ENCODE measurements at places on chromosomes 12 and 14. TPM values are rescaled to one million over a fixed set of nuclear protein-coding genes. Genes with fewer than 3 reads are reported as not detected.

Gene FGFR1OP2
- 38.7 TPM for total RNA-seq

Gene FAM161B
- total RNA-seq: 5.5 TPM

Gene GPR162
- total RNA-seq: 0.21 TPM

Gene NID2
- 8.1 TPM for total RNA-seq

Gene AMIGO2
- total RNA-seq: 271 TPM

Gene BAG5
- 37.9 TPM for total RNA-seq

Gene PAH
- total RNA-seq: 1.1 TPM

Gene PABPN1
- total RNA-seq: 70.7 TPM

Gene SSPN
- 1.7 TPM for total RNA-seq

Gene KLC1
- total RNA-seq: 266 TPM

Gene SBNO1
- total RNA-seq: 31.5 TPM

Gene SDSL
- total RNA-seq: 9.1 TPM

Gene SIX6
- total RNA-seq: not detected

Gene ACSS3
- 5.5 TPM for total RNA-seq

Gene NR1H4
- 0.13 TPM for total RNA-seq

Gene TAS2R7
- total RNA-seq: not detected

Gene SEC23A
- total RNA-seq: 64.1 TPM

Gene SERPINA5
- 1.9 TPM for total RNA-seq

Gene SERPINA10
- total RNA-seq: not detected

Gene CLEC1B
- not detected for total RNA-seq

GRCh38 chr12:19925841-19926240, 442.5 kb upstream of the PDE3A start:
- DNase-seq: no peak

- no peak for DNase-seq
Observed at GRCh38 chr14:76305268-76305826, 70.6 kb upstream of the ESRRB start.

- DNase-seq: no peak
Observed at GRCh38 chr14:29077916-29078315, 311.3 kb downstream of the FOXG1 start.

DNA sequence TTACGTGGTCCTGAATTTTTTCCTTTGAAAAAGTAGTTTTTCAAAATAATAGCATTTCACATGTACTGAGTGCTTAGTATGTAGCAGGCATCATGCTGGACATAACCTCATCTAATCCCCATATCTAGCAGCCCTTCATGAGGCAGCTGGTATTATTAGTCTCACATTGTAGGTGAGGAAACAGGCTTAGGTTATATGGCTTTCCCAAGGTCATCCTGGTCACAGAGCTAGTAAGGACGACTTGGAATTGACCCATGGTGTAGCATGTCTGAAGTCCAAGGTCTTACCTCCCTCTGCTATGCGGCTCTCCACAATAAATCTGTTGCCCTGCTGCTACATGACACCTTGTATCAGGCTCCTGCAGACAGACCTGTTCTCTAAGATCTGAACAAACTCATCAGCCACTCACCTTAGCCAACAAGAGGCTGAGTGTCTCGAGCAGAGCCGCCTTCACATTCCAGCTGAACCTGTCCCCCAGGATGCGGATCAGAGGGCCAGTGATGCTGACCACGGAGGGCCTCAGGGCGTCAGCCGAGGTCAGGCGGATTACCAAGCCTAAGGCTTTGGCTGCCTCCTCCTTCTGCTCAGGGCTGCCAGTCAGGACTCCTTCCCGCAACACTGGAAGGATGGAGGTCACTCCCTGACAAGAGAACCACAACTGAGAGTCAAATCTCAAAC, 19.7 kb upstream of the RAB35 start:
- no peak for DNase-seq

DNA sequence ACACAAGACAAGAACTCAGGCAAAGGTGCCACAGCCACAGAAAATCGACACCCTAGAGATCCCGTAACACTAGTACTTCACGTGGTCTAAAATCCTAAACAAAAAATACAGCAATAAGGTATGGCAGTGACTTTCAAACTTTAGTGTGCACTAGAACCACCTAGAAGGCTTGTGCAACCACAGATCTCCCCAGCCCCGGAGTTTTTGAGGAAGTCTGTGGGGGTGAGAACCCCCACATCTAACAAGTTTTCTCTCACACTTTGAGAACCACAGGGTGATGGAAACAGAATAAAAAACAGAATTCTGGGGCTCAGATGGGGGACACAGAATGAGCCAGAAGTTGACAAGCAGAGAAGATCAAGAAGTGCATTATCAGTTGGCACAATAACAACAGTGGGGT, 254.0 kb downstream of the ANO6 start:
- no peak for DNase-seq

GRCh38 chr14:55086938-55087337, 35.5 kb downstream of the MAPK1IP1L start:
- no peak for DNase-seq

DNA sequence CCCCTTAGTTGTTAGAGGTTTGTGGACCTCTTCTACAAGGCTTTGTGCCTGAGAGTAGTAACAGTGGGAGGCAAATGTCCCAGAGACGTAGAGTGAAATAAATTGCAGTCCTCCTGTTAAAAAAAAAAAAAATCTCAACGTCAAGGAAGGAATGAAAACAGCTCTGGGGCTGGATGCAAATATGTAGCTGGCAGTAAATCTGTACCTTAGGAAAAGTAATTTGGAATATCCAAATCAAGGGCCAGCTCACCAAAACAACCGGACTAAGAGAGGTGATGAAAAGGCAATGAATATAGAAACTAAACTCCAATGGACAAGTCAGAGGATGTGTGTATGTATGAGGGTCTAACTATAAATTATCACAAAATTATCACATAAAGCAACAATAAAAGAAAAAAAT, 27.0 kb downstream of the SINHCAF start:
- no peak for DNase-seq

- DNase-seq: no peak
Observed at GRCh38 chr12:102438047-102438826, 42.1 kb downstream of the IGF1 start.

DNA sequence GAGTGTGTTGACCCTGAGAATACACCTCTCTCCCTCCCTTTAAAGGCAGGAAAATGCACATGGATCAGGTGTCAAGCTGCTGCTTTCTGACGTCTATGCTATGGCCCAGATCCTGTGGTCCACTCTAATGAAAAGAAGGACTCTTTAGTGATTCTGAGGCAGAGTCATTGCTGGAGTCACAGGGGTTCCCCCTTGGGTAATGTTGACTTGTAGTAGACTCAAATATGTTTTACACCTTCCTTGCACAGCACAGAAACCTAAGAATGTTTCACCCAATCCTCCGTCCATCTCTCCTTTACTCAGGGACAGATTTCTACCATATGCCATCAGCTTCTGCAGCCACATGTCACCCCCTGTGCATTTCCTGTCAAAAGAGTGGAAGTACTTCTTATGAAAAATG, 525.4 kb downstream of the TMEM121 start:
- DNase-seq: no peak

- DNase-seq: no peak
Observed at GRCh38 chr14:76495983-76496382, 120.0 kb downstream of the ESRRB start.

DNA sequence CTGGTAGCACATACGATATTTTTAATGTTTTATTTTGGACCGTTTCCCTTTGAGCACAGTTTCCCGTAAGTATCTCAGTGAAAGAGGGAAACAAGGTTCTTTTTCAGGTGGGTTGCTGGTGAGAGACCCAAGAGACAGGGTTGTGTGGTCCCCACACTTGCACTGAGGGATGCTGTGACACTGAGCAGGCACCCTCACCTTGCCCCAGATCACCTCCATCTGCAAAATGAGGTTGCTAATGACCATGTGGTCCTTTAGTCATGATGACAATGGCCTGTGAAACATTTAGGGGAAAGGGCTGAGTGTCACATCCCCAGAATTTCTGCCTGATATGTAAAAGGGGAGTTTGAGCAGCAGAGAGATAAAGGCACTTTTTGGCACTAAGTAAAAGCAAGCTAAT, 4.3 kb downstream of the CCND2 start:
- no peak for DNase-seq

- DNase-seq: no peak
Observed at GRCh38 chr12:132413931-132414588, 75.9 kb upstream of the FBRSL1 start.

GRCh38 chr12:57517187-57517586, 3.1 kb downstream of the DDIT3 start:
- DNase-seq: no peak

DNA sequence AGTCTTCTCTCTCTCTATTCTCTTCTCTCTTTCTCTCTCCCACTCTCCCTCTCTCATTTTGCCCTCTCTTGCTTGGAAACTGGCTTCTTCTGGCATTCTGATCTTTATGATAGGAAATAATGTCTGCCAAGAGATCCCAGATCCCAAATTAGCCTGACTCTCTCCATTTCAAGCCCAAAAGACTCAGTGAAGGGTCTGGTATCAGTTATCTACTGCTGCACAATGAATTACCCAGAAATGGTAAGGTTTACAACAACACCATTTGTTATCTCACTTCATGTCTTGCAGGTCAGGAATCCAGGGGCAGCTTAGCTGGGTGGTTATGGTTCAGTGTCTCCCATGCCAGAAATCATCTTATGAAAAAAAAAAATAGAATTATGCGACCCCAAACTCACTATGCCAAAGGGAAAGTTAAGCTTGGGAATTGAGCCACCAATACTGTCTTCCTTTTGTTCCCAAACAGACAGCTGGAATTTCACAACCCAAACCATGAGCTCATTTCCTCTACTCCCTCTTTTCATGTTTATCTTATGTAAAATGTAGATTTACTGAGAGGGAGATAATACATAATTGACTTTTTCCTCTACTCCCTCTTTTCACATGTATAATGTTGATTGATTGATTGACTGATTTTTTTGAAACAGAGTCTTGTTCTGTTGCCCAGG, 67.8 kb upstream of the FICD start:
- no peak for DNase-seq

DNA sequence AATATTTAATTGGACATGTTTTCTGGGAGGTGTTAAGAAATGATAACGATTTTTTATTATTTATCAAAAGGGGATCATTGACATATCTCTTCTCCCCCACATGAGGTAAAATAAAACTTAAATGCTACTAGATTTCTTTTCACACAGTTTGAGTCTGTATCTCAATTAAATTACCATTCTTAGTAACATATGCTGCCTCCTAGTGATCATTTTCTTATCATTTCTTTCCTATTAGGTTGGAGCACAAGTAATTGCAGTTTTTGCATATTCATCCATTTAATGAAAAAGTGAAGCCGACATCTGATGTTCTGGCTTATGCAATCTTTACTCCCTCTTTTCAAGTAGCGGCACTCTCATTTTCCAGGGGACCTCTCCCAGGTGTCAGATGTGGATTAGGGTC, 24.9 kb downstream of the PUS7L start:
- no peak for DNase-seq

GRCh38 chr12:96020314-96021003, 14.9 kb downstream of the LTA4H start:
- DNase-seq: no peak

- DNase-seq: no peak
Observed at GRCh38 chr12:66354291-66354690, 52.0 kb downstream of the HELB start.

GRCh38 chr12:102120564-102120873, 536 bp downstream of the PARPBP start:
- DNase-seq: no peak

DNA sequence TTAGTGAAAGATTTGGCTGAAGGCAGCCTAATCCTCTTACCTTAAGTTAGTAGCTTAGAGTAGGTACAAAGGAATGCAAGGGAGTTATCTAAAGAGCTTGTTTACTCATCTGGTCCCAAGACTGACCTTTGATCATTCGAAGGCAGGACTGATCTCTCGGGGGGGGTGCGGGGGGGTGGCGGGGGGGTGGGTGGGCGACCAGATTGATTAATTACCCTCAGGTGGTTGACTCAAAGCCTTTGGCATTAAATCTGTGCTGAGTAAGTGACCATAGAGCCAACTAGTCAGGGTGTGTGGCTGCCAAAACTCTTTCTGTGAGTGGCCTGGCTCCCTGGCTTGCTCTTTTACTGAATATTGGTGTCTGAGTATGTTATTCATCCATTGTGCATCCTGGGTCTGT, 731.9 kb upstream of the FBXO33 start:
- no peak for DNase-seq

GRCh38 chr12:4174417-4174816, 99.1 kb upstream of the CCND2 start:
- no peak for DNase-seq

GRCh38 chr14:75960231-75960630, 21.6 kb downstream of the TGFB3 start:
- DNase-seq: no peak

GRCh38 chr12:95037906-95038305, 34.4 kb upstream of the NDUFA12 start:
- DNase-seq: no peak

- no peak for DNase-seq
Observed at GRCh38 chr12:127078577-127079350, 1188.2 kb upstream of the TMEM132C start.

DNA sequence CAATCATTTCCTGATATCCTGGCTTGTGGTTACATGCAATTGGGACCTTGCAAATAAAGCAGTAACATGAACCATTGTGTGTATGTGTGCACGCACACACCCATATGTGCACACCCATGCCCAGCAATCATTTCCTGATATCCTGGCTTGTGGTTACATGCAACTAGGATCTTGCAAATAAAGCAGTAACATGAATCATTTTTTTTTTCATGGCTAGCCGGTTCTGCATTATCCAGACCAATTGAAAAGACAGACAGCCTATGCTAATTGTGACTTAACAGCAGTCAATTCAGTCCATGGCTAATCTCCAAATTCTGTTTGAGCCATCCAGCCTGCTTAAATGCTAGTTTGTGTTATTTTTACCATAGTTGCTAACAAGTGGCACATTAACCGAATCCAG, 134.3 kb downstream of the TTC7B start:
- no peak for DNase-seq

GRCh38 chr14:79468486-79468885, 742.8 kb downstream of the DIO2 start:
- no peak for DNase-seq

GRCh38 chr12:46571608-46572007, 199.0 kb upstream of the SLC38A2 start:
- DNase-seq: no peak

- no peak for DNase-seq
Observed at GRCh38 chr12:32446316-32447119, 47.2 kb downstream of the FGD4 start.

- DNase-seq: no peak
Observed at GRCh38 chr12:76024942-76025600, 6.5 kb downstream of the PHLDA1 start.

- DNase-seq: no peak
Observed at GRCh38 chr12:31029468-31029867, 44.2 kb upstream of the DDX11 start.

GRCh38 chr14:29161593-29161992, 395.0 kb downstream of the FOXG1 start:
- no peak for DNase-seq

- DNase-seq: peak; percentile 31
Observed at GRCh38 chr12:120394483-120395367, 25.8 kb upstream of the MSI1 start.

Data from kidney epithelial cell (primary cell).